ENCODE measurements at places on chromosomes 1 and 21. TPM values are rescaled to one million over a fixed set of nuclear protein-coding genes. Genes with fewer than 3 reads are reported as not detected.
A peak's percentile ranks its signal among the peaks of the same experiment; 100 is the strongest.

The NOC2L gene
- 79.3 TPM for polyA plus RNA-seq

DNA sequence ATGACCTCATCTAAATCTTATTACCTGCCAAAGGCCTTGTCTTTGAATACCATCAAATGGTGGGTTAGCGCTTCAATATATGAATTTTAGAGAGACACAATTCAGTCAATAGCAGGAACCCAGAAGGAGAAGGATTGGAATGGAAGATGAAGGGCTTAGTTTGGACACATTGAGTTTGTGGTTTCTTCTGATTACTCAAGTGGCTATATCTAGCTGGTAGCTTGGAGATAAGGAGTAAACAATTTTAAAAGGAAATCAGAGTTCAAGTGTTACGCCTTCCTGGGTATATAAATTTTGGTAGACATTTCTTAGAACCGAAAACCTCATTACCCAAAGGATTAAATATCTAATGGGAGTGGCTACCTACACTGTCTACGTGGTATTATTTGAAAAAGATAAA, 80.2 kb downstream of the RGS2 start:
- no peaks in the 10 kb centered on the region for H3K27me3 ChIP-seq
- DNase-seq = no peak
- H3K27ac ChIP-seq = no peak overlapping the region
- H3K4me3 ChIP-seq = no peak overlapping the region
- H3K36me3 ChIP-seq = no peaks in the 10 kb centered on the region

The RASAL2 gene
- polyA plus RNA-seq = 3.9 TPM

- no peak overlapping the region for H3K27ac ChIP-seq
- no peaks in the 10 kb centered on the region for H3K27me3 ChIP-seq
- H3K4me3 ChIP-seq = no peak overlapping the region
- peak; percentile 29 for DNase-seq
- no peaks in the 10 kb centered on the region for H3K4me1 ChIP-seq
- no peaks in the 10 kb centered on the region for H3K36me3 ChIP-seq
These were observed 22.1 kb downstream of the A3GALT2 start for GRCh38 chr1:33298623-33299277.

- H3K36me3 ChIP-seq = no peaks in the 10 kb centered on the region
- H3K4me3 ChIP-seq = no peak overlapping the region
- H3K27me3 ChIP-seq = no peaks in the 10 kb centered on the region
- H3K27ac ChIP-seq = no peak overlapping the region
- no peaks in the 10 kb centered on the region for H3K4me1 ChIP-seq
These were observed 80.5 kb downstream of the ENAH start for GRCh38 chr1:225572422-225572821.

DNA sequence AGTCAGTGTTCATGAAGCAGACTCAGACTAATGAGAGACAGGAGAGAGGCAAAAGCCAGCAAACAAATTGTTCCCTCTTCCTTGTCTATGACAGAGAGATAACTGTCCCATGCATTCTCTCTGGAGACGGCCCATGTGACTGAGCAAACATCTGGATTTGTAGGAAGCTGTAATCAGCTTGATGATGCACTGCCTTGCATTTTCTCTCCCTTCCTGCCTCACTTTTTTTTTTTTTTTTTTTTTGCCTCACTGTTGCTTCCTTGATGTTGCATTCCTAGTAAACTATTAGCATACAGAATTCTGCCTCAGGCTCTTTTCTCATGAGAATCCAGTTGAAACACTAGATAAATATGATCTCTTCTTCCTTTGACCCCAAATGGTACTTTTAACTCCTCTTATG, 134.5 kb downstream of the HHIPL2 start:
- H3K4me3 ChIP-seq = no peak overlapping the region
- H3K27me3 ChIP-seq = no peaks in the 10 kb centered on the region
- DNase-seq = no peak

The VHLL gene
- not detected for polyA plus RNA-seq

DNA sequence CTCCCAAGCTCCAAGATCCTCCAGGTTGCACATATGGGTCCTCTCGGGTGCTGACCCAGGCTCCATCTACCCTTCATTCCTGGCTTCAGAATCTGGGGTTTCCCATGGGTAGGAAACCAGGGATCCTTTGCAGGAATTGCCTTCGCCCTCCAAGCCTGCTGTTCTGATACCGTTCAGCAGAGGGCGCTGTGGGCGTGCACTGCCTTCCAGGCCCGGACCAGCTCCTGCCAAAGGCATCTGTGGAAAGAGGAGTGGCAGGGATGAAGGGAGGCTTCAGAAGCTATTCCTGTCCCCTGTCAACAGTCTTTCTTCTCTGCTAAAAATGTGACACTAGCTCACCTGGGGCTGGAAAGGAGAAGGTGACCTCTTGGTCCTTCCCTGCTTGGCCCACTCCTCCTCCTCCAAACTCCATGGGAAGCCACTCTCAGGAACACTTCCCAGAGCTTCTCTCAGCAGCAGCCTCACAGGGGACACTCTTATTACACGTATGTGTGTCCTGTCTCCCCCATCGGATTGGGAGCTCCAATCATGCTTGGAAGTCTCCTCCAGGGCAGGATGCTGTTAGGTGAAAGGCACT, 71.2 kb downstream of the VWA5B1 start:
- no peak overlapping the region for H3K4me3 ChIP-seq
- H3K27me3 ChIP-seq = peaks cover 11% of the 10 kb centered on the region
- H3K36me3 ChIP-seq = no peaks in the 10 kb centered on the region
- peak; percentile 44 for DNase-seq
- H3K27ac ChIP-seq = no peak overlapping the region

- no peak overlapping the region for H3K27ac ChIP-seq
- H3K36me3 ChIP-seq = no peaks in the 10 kb centered on the region
- no peak for DNase-seq
- no peak overlapping the region for H3K4me3 ChIP-seq
- H3K4me1 ChIP-seq = no peaks in the 10 kb centered on the region
These were observed 171.6 kb upstream of the C1orf174 start for GRCh38 chr1:4071653-4072052.

DNA sequence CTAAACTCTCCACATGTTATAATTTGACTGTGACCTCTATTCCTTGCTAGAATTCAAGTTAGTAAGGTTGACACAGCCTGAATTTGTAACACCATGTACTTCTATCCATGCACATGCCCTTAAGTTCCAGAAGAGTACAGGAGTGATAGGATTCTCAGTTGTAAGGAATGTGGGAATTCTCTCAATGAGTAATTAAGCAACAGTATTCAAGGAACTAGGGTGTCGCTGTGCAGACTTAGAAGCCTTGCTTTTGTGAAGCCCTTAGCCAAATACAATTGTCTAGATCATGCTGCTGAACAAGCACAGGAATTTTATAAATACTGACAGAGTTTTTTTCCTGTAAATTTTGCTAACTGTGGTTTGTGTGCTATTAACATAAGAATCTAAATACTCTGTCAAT, 276.3 kb upstream of the PTBP2 start:
- no peaks in the 10 kb centered on the region for H3K4me1 ChIP-seq
- no peak overlapping the region for H3K4me3 ChIP-seq
- no peaks in the 10 kb centered on the region for H3K27me3 ChIP-seq
- no peak for DNase-seq
- no peak overlapping the region for H3K27ac ChIP-seq

DNA sequence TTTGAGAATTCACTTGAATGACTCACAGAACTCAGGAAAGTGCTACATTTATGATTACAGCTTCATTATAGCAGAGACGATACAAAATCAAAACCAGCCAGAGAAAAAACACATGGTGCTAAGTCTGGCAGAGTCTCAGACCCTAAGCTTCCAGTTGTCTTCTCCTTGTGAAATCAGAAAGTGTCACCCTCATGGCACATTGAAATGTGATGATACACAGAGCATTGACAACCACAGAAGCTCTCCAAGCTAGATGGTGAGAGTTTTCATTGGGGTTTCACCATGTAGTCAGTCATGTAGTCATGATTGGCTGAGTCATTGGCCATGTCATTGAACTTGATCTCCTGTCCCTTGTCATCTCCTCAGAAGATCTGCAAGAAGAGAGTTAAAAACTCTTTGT, 526.6 kb downstream of the MRPL39 start:
- no peak for DNase-seq
- no peaks in the 10 kb centered on the region for H3K4me1 ChIP-seq
- no peaks in the 10 kb centered on the region for H3K27me3 ChIP-seq
- H3K27ac ChIP-seq = no peak overlapping the region

GRCh38 chr21:46210378-46211136, 18.0 kb downstream of the LSS start:
- peaks cover 11% of the 10 kb centered on the region for H3K36me3 ChIP-seq
- no peak overlapping the region for H3K4me3 ChIP-seq
- H3K27me3 ChIP-seq = no peaks in the 10 kb centered on the region
- no peak for DNase-seq
- H3K27ac ChIP-seq = no peak overlapping the region

DNA sequence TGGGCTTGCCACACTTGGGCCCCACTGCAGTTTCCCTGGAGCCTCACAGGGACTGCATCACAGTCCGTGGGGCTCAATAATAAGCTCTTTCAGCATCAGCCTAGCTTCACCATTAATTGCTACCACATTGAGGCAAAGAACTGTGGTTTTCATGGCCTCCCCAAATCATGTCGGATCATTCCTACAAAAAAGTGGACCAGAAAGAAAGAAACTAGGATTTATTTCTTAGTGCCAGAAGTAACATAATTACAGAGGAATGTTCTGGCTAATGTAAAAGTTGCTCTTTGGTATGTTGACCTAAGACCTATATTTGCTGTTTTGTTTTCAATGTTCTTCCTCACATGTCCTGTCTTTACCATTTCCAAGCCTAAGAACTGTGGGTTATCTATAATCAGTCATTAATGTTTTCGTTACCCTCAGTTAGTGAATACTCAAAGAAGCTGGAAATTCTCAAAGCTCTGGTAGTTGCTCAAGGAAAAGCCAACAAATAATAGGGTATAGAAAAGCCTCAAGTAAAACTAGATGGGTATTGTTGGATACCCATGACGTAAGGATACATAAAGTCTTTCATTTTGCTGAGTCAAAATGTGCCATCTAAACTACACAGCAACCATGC, 173.9 kb downstream of the LTN1 start:
- no peaks in the 10 kb centered on the region for H3K36me3 ChIP-seq
- H3K4me3 ChIP-seq = no peak overlapping the region
- H3K27ac ChIP-seq = no peak overlapping the region
- no peaks in the 10 kb centered on the region for H3K27me3 ChIP-seq

The HSPA13 gene
- 3.1 TPM for polyA plus RNA-seq

The PTPN22 gene
- polyA plus RNA-seq = 0.57 TPM

GRCh38 chr1:107291987-107292386, 151.1 kb downstream of the NTNG1 start:
- no peak overlapping the region for H3K27ac ChIP-seq
- H3K4me3 ChIP-seq = no peak overlapping the region
- H3K4me1 ChIP-seq = no peaks in the 10 kb centered on the region
- DNase-seq = no peak
- H3K36me3 ChIP-seq = no peaks in the 10 kb centered on the region
- no peaks in the 10 kb centered on the region for H3K27me3 ChIP-seq

The KLHDC9 gene
- 8.6 TPM for polyA plus RNA-seq

The DAP3 gene
- polyA plus RNA-seq = 73.8 TPM

The SPRR3 gene
- polyA plus RNA-seq = 3.2 TPM

- no peak overlapping the region for H3K4me3 ChIP-seq
- no peak for DNase-seq
- no peak overlapping the region for H3K27ac ChIP-seq
- H3K27me3 ChIP-seq = no peaks in the 10 kb centered on the region
- no peaks in the 10 kb centered on the region for H3K4me1 ChIP-seq
These were observed 88.0 kb downstream of the MT1HL1 start for GRCh38 chr1:236916131-236916800.

The OLFML2B gene
- polyA plus RNA-seq = 0.34 TPM

DNA sequence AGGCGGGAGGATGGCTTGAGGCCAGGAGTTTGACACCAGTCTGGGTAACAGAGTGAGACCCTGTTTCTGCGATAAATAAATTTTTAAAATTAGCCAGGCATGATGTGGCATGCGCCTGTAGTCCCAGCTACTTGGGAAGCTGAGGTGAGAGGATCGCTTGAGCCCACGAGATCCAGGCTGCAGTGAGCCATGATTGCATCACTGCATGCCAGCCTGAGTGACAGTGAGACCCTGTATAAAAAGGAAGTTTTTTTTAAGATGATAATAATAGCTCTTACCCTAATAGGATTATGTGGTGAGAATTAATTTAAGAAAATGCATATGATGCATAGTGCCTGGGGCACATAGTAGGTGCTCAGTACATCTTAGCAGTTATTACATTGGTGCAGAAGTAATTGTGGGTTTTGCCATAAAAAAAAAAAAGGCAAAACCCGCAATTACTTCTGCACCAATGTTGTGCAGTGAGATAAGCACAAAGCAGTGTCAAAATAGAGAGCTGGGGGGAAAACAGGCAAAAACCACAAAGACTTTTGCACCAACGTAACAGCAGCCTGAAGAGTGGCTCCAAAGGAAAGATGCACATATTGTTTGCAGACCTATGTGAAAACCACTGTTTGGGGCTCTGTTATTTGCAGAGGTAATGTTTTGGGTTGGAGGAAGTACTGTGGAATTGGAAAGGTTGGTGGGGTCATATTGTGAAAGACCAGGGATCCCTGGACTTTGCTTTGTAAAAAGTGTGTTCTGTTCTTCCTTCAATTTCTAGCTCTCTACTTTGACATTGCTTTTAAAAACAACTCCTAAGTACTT, 72.4 kb downstream of the PLXNA2 start:
- no peaks in the 10 kb centered on the region for H3K4me1 ChIP-seq
- H3K27ac ChIP-seq = no peak overlapping the region
- H3K36me3 ChIP-seq = peaks cover 5% of the 10 kb centered on the region
- no peak for DNase-seq
- H3K27me3 ChIP-seq = no peaks in the 10 kb centered on the region

The CTSS gene
- polyA plus RNA-seq = 6.7 TPM

- H3K36me3 ChIP-seq = no peaks in the 10 kb centered on the region
- H3K27ac ChIP-seq = no peak overlapping the region
- H3K4me3 ChIP-seq = no peak overlapping the region
- no peak for DNase-seq
- H3K27me3 ChIP-seq = no peaks in the 10 kb centered on the region
These were observed 396.6 kb downstream of the BRINP2 start for GRCh38 chr1:177567393-177567792.

- H3K4me3 ChIP-seq = no peak overlapping the region
- no peak overlapping the region for H3K27ac ChIP-seq
- H3K4me1 ChIP-seq = no peaks in the 10 kb centered on the region
- H3K27me3 ChIP-seq = no peaks in the 10 kb centered on the region
- no peak for DNase-seq
- H3K36me3 ChIP-seq = no peaks in the 10 kb centered on the region
These were observed 10.9 kb upstream of the CCT8 start for GRCh38 chr21:29084372-29084771.

The RGS5 gene
- 3.4 TPM for polyA plus RNA-seq

DNA sequence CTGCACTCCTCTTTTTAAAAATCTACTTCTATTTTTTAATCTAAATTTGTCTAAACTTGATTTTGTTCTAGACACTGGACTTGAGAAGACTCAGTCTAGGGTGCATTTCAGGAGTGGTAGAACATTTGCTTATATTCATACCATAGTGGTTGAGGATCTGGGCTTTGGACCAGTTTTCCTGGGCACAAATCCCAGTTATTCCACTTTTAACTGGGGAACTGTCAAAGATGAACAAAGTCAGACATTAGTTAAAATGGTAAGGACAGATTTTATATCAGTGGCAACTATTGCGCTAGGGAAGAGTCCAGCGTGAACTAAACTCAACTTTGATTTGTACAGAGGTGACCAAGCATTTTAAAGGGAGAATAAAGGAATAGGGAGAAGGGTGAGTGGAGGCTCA, 102.4 kb downstream of the FMN2 start:
- H3K27me3 ChIP-seq = no peaks in the 10 kb centered on the region
- no peaks in the 10 kb centered on the region for H3K36me3 ChIP-seq
- DNase-seq = no peak
- no peak overlapping the region for H3K27ac ChIP-seq
- H3K4me1 ChIP-seq = no peaks in the 10 kb centered on the region
- no peak overlapping the region for H3K4me3 ChIP-seq

The RPTN gene
- not detected for polyA plus RNA-seq
